ENCODE measurements at places on chromosomes 6 and 20.

DNA sequence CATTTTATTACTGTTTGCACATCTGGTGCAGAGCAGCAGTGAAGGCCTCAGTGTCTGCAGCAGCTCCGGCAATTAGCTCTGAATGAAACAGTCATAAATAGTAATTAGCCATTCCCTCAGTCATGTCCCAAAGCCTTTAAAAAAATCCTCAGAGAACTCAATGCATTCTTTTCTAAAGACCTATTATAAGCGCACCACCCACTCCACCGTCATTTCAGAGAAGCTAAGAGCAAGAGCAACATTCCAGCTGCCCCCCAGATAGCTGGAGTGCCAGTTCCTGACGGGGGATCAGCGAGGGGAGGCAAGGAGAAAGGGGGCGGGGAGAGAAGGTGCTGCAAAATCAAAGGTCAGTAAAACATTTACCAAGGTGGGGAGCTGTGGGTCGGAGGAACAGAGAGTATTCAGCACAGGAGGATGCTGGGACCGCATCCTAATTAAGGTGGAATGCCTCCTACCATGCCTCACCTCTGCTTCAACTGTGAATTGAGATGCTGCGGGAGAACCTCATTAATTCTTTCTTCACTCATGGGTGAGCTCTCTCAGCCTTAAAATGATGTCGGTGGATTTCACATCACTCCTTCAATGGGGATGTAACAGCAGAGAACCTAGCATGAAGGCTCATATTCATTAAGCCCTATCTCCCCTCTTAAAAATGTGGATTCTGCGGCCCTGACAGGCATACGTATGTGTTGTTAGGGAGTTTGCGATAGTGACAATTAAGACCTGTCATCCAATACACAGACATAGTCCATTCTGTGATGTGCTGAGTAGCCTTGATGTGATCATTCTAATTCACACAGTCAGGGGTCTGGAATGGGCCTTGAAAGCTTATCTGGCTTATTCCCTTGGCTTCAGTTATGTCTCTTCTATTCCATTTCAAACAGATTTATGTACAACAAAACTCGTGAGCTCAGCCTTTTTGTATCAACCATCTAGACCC, 469.5 kb upstream of the NRSN1 start:
- no peak for DNase-seq

DNA sequence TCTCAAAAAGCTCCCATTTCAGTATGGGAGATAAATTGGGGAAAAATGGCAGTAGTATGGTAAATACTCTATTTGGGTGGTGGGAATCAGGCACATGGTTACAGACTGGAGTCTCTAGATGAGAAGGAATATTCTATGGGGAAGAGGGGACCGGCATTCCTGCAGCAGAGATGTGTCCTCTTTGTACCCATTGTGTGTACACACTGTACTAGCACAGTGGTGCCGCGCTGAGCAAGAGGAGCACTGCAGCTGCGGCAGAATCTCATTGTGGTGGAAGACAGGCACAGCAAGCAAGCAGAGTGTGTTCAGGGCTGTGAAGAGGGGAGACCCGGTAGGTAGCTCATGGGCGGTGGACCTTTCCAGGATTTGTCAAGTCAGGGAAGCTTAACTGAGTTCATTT, 13.0 kb downstream of the AFDN start:
- DNase-seq = no peak

GRCh38 chr6:18985061-18985460, 597.9 kb downstream of the RNF144B start:
- no peak for DNase-seq

DNA sequence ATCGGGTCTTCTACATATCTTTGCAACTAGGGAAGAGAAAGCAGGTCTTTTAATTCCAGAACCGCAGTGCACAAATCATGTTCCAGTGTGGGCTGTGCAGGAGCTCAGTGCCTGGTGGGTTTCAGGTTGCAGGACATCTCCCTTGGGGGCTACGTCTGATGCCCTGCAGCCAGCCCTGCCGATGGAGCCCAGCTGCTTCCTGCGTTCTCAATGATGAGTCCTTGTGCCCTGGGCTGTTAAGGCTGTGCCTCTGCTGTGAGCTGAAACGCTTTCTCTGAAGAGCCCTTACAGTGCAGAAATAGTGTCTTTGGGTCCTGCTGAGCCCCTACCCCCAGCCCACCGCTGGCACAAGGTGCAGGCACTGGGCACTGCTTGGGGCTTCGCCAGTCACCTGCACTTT, 192.9 kb downstream of the SYNDIG1 start:
- DNase-seq = no peak

DNA sequence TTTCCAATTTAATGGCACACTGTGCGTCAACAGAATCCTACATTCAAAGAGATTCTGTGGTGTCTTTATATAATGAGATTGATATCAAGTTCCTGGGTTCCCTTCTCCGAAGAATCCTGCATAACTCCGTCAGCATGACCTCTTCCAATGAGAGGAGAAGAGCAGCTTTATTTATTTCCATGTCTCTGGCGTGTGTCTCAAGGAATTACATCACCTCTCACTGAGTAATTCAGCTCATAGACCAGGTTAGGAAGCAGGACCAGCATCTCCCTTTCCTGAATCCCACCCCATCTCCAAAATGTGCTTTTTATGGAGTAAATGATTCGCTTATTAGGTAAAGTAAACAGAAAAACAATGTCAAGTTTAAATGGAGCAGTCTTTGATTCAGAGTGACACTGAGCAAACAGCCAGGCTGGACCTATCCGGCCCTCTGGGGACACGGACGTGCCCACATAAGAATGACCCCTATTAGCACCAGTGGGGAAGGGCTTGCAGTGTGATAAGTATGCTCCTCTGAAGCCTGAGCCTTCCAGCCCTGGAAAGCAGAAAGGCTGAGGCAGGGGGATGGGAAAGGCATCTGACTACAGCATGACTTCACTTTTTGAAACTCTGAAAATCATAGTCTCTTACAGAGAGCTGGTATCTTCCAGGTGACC, 165.2 kb downstream of the CLIC5 start:
- DNase-seq = no peak

DNA sequence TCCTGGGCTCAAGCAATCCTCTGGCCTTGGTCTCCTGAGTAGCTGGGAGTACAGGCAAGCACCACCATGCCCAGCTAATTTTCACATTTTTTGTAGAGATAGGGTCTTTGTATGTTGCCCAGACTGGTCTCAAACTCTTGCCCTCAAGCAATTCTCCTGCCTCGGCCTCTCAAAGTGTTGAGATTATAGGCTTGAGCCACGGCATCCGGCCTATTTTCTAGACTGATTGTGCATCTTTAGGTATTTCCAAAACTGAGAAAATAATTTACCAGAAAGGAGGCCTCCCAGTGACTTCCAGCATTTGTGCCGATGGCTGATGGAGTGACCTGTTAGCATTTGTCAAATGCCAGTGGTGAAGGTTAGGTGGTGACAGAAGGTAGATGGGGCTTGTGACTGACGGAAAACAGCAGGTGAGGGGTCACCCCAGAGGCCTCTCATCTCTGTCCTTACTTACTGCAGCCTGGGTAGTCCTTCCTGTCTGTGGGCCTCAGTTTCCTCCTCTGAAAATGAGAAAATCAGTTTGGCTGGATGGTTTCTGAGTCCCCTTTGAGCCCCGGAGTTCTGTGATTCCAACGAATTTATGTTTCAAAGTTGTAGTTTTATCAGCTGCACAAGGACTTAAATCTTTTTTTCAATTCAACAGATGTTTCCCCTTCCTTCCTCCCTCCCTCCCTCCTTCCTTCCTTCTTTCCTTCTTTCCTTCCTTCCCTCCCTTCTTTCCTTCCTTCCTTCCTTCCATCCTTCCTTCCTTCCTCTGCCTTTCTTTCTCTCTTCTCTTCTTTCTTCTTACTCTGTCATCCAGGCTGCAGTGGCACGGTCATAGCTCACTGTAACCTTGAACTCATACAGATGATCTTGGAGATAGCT, 53.5 kb downstream of the TGM2 start:
- DNase-seq = no peak

DNA sequence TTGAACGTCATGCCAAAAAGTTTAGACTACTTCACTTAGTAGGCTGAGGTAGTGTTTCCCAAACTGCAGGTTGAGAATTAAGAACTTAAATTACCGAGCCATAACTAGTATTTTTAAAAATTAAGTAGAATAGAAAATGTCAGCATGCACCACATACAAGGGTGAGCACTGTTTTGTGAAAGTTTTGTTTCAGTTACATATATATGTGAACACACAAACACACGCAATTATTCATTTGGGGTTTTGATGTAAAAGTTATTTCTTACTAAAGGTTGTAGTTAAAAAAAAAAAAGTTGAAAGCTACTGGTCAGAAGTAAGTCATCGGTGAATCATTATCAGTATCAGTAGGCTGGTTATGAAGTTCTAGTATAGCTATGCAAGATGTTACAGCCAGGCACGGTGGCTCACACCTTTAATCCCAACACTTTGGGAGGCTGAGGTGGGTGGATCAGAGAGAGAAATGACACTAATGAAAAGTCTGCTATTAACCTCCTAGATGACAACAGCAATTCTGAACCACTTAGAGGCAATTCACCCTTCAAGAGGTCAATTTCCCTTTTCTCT, 24.1 kb downstream of the FASTKD5 start:
- DNase-seq = no peak

DNA sequence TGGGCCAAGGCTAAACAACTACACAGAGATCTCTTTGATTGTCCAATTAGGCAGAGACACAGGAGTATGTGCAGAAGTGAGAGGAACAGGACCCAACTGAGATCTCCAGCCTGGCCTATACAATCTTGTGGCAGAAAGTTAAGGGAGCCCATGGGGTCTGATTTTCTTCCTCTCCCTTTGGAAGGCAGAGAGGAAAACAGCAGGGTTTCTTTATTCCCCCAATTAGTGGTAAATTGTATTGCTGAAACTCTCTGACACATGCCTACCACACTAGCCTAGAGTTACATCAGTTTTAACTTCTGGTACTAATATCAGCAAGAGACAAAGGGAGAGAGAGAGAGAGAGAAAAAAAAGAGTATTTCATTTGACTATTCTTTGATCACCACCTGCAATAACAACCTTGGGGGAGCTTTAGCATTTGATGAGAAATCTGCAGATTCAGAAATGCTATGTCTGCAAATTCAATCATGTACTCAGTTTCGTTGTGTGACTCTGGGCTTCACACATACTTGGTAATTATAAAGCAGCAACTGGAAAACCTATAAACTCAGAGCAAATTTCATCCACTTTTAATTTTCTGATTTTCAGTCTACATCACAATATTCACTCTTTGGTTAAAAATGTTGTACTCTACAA, 260.3 kb upstream of the SPTLC3 start:
- no peak for DNase-seq

DNA sequence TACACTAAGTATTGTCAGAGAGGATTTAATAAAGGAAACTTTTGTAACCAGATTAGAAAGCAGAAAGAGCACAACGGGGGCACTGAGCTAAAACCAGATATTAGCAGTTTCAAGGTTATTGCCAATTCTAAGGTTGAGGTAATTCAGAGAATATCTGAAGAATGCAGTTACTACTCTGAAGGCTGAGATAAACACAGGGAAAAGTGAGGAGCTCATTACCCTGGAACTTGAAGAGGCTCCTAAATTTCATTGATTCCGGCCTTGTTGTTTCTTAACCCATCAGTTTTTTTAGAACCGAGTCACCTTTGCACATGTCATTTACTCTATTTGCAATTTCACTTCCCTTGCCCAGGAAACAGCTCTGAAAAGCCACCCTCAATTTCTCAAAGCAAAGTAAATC, 72.4 kb upstream of the BTBD3 start:
- DNase-seq = no peak

DNA sequence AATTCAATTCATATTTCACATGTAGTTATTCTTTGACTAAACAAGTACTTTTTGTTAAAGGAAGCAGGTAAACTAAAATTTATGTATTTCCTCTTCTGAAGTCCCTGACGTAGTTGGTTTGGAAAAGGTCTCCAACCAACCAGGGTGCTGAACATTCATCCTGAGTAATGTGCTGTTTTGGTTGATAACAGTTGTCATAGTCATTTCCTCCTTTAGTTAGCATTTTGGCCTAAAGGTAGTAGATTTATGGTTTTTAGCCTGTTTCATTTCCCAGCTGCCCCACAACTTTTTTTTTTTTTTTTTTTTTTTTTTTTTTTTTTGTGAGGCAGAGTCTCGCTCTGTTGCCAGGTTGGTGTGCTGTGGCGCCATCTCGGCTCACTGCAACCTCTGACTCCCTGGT, 382.8 kb upstream of the FLRT3 start:
- DNase-seq = no peak

- DNase-seq = no peak
Measured at GRCh38 chr6:93317592-93317991, 101.8 kb downstream of the EPHA7 start.

- peak; percentile 75 for DNase-seq
Measured at GRCh38 chr20:11676630-11677287, 240.9 kb upstream of the BTBD3 start.

Data from HuH-7 (cell line).